Left ventricle myocardium superior (tissue), 1 donor: ENCODE measurements at places on chromosomes 4 and X.

DNA sequence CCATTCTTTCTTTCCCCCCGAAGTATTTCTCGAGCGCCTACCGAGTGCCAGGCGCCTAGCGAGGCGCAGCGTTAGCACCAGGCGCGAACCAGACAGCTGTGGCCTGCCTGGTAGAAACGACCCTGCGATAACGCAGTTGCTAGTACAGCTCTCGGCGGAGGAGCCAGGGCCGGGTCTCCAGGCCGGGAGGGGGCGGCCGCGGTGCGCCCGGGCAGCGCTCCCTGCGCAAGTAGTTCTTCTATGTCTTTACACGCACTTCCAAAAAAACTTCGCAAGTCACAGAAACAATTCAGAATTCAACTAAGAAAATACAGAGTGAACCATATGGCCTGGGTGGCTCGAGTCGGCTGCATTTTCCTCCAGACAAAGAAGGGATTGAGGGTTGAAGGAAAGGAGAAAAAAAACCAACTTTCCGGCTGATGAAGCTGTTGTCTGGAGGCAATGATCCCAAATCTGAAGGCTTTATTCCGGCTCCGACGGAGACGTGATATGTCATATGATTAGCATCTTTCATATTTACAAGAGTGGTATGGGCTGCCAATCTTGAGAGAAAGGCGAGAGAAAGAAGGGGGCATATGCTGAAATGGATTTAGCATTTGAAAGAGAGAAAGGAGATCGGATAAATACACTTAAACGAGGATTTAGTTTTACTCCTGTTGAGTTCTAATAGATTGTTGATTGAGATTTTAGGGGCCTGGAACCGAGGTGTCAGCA is 7.2 kb upstream of the NEUROG2 start:
- peak; percentile 41 for DNase-seq

- peak; percentile 71 for DNase-seq
These were observed 723 bp downstream of the WDFY3 start for GRCh38 chr4:84965553-84966381.

- DNase-seq: peak; percentile 70
These were observed 54.6 kb downstream of the RELL1 start for GRCh38 chr4:37631551-37631950.

- DNase-seq: no peak
These were observed 111.2 kb downstream of the ARAP2 start for GRCh38 chr4:36133086-36133485.

- DNase-seq: no peak
These were observed 40.4 kb upstream of the TLR2 start for GRCh38 chr4:153643406-153644383.

DNA sequence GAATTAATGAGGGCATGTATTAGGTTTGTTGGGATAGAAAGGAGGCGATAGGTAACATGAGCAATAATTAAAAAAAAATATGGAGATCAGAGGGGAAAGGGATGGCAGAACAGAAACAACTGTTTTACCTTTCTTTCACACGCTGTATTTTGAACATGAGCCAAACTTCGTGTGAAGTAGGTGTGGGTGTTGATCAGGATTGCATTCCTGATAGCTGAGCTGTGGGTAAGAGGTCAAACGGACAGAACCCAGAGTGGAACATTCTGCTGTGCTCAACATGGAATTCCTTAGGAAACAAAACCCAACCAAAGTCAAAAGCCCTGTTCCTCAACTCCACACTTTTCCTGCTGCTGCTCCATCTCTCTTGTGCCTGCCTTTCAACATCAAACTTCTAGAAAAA is 162.5 kb upstream of the CASK start:
- DNase-seq: no peak

DNA sequence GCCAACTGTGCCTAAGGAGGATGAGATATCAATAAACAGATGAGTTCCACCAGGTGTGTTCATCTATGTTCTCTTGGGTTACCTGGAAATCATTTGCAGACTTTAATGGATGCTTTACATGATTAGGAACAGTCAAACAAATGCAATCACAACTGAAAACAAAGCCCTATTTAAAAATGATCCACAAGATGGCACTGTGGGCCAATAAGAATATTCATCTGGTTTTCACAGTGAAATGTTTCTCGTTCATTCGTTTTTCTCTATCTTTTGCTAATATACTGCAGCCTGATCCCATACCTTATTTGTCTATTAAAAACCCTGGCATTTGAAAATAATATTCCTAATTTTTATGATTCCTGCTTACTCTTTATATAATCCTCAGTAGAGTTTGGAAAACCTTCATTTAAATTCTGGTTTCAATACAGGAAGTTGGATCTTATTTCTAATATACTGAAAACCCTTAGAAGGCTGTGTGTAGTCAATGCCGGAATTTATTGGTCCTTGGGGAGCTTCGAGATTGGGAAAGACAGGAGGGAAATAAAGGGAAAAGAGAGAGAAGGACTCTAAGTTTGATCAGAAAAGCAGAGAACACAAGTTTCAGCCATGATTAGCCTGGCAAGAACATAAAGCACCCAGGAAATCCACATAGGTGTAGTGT is 63.8 kb upstream of the TAPT1 start:
- no peak for DNase-seq

GRCh38 chr4:185211035-185211434 is 1.6 kb downstream of the SNX25 start:
- no peak for DNase-seq

DNA sequence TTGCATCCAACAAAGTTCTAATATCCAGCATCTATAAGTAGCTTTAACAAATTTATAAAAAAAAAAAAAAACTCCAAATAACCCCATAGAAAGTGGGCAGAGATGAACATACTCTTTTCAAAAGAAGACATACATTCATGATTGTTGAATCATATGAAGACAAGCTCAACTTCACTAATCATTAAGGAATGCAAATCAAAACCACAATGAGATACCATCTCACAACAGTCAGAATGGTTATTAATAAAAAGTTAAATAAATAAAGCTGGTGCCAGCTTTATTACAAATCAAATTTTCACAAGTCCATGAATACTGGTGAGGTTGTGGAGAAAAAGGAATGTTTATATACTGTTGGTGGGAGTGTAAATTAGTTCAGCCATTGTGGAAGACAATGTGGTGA is 592.0 kb downstream of the IQCM start:
- no peak for DNase-seq

DNA sequence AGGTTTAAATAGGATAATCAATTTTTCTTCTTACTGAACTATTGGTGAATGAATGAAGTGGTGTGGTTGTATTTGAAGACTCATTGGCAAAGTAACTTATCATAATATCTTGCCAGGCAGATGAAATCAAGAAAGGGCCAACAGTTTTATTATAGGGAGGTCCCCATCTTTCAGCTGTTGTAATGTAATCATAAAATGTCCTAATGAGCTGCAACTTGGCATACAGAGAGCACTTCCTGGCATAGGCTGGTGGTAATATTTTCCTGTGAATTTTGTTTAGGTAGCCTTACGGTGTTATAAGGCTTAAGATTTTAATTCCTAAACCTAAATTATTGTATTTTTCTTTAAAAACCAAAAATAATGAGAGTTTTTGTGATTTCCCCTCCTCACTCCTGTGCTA is 17.5 kb downstream of the FHIP1A start:
- DNase-seq: no peak

- no peak for DNase-seq
These were observed 70.2 kb downstream of the CLDN22 start for GRCh38 chr4:183249854-183250253.

- DNase-seq: no peak
These were observed 66.5 kb downstream of the PDHA1 start for GRCh38 chrX:19410259-19410658.

GRCh38 chrX:10108288-10108687 is 48.5 kb upstream of the CLCN4 start:
- no peak for DNase-seq

DNA sequence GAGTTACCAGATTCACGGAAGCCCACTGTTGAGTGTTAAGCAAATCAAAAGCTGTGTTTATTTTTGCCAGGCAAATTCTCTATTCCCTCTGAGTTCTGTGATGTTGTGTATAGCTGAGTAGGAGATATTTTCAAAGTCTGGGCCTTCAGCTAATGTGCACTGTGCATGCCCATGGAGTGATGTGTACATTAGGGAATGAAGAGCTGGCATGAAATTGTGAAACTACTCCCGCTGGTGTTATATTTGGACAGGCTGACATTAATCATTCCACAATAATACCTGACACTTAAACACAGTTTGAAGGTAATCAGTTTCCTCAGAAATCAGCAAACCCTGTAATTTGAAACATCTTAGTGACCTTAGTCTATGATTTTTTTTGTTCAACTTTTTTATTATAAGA is 88.1 kb upstream of the MBNL3 start:
- no peak for DNase-seq

DNA sequence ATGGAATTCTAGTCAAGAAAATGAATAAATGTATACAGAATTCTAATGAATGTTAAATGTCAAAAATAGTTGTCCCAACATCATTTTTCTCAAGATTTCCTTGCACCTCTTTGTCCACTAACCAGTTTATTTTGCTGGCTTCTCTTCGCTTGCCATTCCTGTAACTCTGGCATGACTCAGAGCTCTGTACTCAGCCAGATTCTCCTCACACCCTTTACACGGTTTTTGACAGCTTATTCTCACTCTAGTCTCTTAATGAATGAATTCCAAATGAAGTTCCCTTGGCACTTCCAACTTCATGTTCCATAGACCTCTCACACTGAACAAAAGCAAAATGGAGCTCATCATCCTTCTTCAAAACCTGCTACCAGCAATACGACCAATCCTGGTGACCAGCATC is 419.3 kb upstream of the SLIT2 start:
- no peak for DNase-seq

GRCh38 chr4:37685161-37685822 is 884 bp downstream of the RELL1 start:
- DNase-seq: no peak

DNA sequence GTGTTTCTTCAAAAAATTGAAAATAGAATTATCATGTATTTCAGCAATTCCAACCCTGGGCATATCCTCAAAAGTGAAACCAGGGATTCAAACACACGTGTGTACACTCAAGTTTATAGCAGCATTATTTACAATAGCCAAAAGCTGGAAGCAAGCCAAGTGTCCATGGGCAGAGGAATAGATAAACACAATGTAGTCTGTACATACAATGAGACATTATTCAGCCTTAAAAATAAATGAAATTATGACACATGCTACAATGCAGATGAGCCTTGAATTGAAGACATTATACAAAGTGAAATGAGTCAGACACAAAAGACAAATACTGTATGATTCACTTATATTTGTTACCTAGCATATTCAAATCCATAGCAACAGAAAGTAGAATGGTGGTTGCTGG is 853.4 kb downstream of the STIM2 start:
- DNase-seq: no peak
